Myometrial cell (primary cell): ENCODE measurements at places on chromosomes 1 and 21. TPM values are rescaled to one million over a fixed set of nuclear protein-coding genes. Genes with fewer than 3 reads are reported as not detected.

The GNG4 gene
- 0.86 and 7.6 TPM in 2 replicates for total RNA-seq

The TUFT1 gene
- total RNA-seq = 8.1 and 8.5 TPM in 2 replicates

The SNAPIN gene
- total RNA-seq = 71.8 and 89.7 TPM in 2 replicates

The OVAAL gene
- total RNA-seq = not detected in 2 replicates

The TFF2 gene
- total RNA-seq = not detected in 2 replicates
